ENCODE measurements at places on chromosomes 6 and 20. TPM values are rescaled to one million over a fixed set of nuclear protein-coding genes. Genes with fewer than 3 reads are reported as not detected.
A peak's percentile ranks its signal among the peaks of the same experiment; 100 is the strongest.

DNA sequence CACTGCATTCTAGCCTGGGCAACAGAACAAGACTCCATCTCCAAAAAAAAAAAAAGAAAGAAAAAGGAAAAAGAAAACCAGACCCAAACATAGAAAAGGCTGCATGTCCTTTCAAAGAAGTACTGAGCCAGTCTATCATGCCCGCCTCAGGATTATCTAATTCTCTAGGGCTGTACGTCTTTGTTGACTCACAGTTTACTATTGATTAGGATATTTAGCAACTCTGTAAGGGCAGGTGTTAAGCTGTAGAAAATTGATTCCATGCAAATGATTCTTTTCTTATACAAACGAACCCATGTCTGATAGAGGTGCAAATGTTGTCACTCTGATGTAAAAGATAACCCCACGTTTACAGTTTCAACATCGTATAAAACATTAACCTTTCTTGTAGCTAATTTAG is 209.0 kb downstream of the TTLL2 start:
- no peak for DNase-seq

DNA sequence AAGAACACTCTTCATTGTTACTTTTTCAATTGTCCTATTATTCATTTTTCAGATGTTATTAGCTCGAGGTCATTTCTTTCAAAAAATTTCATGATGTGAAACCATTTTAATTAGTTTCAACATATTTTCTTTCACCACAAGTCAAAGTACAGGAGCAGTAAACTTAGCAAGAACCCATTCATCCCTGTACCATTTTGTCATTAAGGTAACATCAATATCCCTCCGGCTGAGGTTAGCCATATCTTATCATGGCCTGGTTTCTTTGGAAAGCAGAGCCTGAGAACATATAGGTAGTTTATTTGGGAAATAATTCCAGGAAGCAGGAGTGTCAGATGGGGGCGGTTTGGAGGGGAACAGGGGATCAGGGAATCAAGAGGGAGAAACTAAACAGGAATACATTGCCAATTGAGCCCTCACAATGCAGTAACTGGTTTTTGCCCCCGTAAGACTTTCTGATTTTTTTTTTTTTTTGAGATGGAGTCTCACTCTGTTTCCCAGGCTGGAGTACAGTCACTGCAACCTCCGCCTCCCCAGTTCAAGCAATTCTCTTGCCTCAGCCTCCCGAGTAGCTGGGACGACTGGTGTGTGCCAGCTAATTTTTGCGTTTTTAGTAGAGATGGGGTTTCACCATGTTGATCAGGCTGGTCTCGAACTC is 83.7 kb downstream of the MKKS start:
- no peak for DNase-seq

GRCh38 chr20:43583982-43584432 is 6.7 kb upstream of the IFT52 start:
- peak; percentile 48 for DNase-seq

DNA sequence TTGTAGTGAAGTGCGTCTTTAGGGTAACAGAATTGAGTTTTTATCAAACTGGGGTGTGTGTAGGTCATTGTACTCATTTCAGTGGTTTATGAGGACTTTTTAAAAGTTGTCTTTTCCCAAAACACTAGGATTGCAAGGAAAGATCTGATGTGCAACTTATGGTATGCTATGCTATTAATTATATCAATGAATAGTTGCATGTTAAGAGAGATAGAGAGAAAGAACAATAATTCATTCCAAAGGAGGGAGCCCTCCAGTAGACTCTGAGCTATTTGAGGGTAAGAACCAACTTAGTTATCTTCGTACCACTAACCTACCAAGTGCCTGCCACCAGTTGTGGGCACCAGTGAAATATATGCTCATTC is 117.1 kb downstream of the RNF144B start:
- no peak for DNase-seq

DNA sequence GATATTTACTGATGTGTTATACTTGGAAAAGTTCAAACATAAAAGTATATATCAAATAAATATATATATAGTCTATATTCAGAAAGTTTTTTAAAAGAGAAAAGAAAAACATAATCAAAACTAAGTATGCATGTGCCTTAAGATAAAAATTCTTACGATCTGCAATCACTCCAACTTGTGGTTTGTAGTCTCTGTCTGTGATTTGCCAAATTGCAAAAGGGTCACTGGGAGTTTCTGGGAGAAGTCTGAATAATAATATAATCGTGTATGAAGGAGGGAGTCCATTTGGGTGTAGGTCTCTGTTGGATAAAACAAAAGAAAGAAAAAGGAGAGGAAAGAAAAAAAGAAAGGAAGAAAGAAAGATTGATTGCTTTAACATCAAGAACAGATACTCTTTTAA is 92.4 kb downstream of the COL12A1 start:
- DNase-seq, result no peak

GRCh38 chr6:6317386-6317785 is 3.1 kb downstream of the F13A1 start:
- no peak for DNase-seq

- DNase-seq, result no peak
Measured at GRCh38 chr6:33415831-33416230, 2.1 kb downstream of the CUTA start.

DNA sequence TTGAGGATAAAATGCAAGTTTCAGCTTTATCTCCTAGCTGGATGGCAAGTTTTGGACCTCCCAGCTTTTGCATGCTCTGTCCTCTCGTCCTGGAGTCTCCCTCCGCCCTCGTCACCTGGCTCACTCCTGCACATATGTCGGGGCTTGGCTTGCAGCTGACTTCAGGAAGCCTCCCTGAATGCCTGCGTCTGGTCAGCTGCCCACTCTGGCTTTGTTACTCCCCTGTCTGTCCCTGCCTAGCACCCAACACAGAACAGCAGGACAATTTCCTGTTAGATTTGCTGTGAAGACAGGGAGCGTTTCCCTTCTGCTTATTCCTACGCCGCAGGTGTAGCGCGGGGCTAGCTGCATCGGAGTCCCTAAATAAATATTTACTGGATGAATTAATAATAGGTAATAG is 5.4 kb downstream of the JPH2 start:
- DNase-seq, result no peak

The FAXC gene
- 10.9 TPM for total RNA-seq

The LY6G6F gene
- not detected for total RNA-seq

The GJA10 gene
- not detected for total RNA-seq

The LY6G5C gene
- not detected for total RNA-seq

The SPATA25 gene
- total RNA-seq, result 0.21 TPM

The SCUBE3 gene
- total RNA-seq, result 0.88 TPM

The CTSZ gene
- 228 TPM for total RNA-seq

The TSHZ2 gene
- 0.36 TPM for total RNA-seq

The PTCHD4 gene
- 0.38 TPM for total RNA-seq
